Nephron progenitor cell (in vitro differentiated cells): ENCODE measurements at places on chromosomes 1 and 21.

GRCh38 chr1:77797991-77798390 lies 18.5 kb downstream of the MIGA1 start:
- H3K4me3 ChIP-seq: no peak overlapping the region
- no peaks in the 10 kb centered on the region for H3K27me3 ChIP-seq

DNA sequence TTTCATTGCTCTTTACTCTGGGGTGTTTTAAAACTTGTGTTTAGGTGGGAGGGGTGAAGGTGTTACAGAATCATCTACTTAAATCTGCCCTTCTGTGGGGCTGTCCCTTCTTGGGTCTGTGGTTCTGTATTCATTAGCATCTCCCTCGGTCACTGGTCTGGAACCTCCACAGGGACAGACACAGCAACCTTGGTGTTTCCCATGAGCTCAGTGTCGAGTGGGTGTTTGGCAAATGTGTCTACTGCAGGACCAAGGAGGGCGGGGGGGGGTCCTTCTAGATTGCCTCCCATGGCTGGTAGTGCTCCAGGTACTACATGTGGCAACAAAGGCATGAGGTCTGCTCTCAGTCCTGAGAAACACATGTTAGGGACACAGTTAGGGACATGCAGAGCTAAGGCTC lies 273.4 kb downstream of the PCP4 start:
- no peak for DNase-seq
- peaks cover 4% of the 10 kb centered on the region for H3K27me3 ChIP-seq
- H3K4me3 ChIP-seq: no peak overlapping the region
- H3K4me1 ChIP-seq: no peaks in the 10 kb centered on the region
- no peak overlapping the region for H3K27ac ChIP-seq

DNA sequence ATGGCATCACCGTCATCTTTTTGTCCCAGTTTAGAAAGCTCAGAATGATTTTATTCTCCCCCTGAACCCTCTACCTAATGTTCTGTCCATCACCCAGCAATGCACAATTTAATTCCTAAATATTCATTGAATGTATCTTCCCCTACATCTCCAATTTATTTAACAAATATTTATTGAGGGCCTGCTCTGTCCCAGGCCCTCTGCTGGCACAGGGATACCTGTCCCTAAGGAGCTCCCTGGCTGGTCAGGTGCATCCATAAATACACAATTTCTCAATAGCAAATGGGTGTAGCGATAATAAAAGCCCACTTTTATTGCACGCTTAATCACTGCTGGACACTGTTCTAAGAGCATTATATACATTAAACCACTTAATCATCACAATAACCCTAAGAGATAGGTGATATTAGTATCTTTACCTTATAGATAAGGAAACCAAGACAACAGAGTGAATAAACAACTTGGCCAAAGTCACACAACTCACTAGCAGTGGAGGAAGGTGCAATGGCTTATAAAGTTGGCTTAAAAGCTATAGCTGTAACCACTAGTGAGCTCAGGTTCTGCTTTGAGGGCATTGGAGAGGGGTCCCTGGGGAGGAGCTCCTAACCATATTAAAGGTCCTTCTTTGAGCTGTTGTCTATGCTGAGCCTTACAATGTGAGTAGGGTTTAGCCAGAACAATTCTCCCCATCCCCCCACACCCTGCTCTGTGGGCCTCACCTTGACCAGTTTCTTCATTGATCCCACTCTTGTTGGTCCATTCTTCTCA lies 126.3 kb upstream of the JUN start:
- no peak for DNase-seq
- peaks cover 24% of the 10 kb centered on the region for H3K4me1 ChIP-seq
- H3K36me3 ChIP-seq: peaks cover 12% of the 10 kb centered on the region
- H3K27me3 ChIP-seq: no peaks in the 10 kb centered on the region
- no peak overlapping the region for H3K4me3 ChIP-seq

DNA sequence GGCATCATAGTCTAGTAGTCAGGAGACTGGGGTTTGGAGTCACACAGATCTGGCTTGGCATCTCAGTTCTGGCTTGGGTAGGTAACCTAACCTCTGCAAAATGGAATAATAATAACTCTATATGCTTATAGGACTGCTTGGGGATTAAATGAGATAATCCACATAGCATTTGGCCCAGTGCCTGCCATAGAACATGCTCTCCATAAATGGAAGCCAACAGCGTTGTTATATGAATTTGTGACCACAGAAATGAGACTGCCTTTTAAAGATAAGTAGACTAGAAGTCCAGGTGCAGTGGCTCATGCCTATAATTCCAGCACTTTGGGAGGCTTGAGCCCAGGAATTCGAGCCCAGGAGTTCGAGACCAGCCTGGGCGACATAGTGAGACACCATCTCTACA lies 4.0 kb upstream of the OPRD1 start:
- H3K4me3 ChIP-seq: no peak overlapping the region
- peaks cover 76% of the 10 kb centered on the region for H3K27me3 ChIP-seq
- H3K36me3 ChIP-seq: no peaks in the 10 kb centered on the region
- DNase-seq: no peak
- H3K27ac ChIP-seq: no peak overlapping the region
- H3K4me1 ChIP-seq: peaks cover 5% of the 10 kb centered on the region

GRCh38 chr1:230542054-230542453 lies 100.2 kb upstream of the COG2 start:
- H3K36me3 ChIP-seq: no peaks in the 10 kb centered on the region
- H3K27ac ChIP-seq: no peak overlapping the region
- no peaks in the 10 kb centered on the region for H3K4me1 ChIP-seq
- no peak overlapping the region for H3K4me3 ChIP-seq
- peaks cover 16% of the 10 kb centered on the region for H3K27me3 ChIP-seq
- DNase-seq: no peak
